ENCODE measurements at places on chromosomes 13 and 19. TPM values are rescaled to one million over a fixed set of nuclear protein-coding genes. Genes with fewer than 3 reads are reported as not detected.

NLRP4 gene
- not detected for total RNA-seq

WDR87 gene
- total RNA-seq, result not detected

SPC24 gene
- 53.2 TPM for total RNA-seq

NFILZ gene
- total RNA-seq, result not detected
